COLO829 (cell line): ENCODE measurements at places on chromosomes 4 and X.

- no peak for DNase-seq
Observed at GRCh38 chr4:98261405-98262291, 464 bp downstream of the RAP1GDS1 start.

DNA sequence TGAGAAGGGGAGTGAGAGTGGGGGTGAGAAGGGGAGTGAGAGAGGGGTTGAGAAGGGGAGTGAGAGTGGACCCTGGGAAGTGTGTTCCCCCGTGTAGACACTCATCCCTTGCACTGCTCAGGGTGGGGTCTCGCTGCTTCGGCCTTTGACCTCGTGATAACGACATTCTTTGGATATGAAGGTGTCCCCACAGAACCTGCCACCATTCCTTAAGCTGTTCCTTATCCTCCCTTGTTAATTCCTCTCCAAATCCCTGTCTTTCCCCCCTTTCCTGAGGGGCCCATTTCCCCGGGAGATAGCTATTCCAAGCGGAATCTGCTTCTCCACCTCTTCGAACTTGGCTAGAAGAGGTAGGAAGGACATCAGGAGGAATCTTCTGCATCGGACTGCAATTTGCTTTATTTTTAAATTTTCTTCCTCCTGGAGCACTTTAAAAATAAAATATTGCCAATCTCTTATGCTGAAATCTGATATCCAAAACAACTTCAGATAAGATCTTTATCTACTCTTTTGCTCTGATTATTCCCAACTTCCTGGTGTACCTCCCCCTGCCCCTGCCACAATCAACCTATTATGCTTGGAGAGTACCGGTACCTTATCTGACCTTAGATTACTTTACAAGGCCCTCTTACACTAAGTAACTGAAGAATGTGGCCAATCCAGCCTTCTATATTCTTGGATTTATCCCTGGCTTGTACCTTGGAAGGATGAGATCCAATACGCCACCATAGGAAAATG, 15.6 kb downstream of the TRIML1 start:
- DNase-seq: peak; percentile 77

GRCh38 chrX:153371256-153371655, 29.9 kb downstream of the PNMA6E start:
- no peak for DNase-seq

DNA sequence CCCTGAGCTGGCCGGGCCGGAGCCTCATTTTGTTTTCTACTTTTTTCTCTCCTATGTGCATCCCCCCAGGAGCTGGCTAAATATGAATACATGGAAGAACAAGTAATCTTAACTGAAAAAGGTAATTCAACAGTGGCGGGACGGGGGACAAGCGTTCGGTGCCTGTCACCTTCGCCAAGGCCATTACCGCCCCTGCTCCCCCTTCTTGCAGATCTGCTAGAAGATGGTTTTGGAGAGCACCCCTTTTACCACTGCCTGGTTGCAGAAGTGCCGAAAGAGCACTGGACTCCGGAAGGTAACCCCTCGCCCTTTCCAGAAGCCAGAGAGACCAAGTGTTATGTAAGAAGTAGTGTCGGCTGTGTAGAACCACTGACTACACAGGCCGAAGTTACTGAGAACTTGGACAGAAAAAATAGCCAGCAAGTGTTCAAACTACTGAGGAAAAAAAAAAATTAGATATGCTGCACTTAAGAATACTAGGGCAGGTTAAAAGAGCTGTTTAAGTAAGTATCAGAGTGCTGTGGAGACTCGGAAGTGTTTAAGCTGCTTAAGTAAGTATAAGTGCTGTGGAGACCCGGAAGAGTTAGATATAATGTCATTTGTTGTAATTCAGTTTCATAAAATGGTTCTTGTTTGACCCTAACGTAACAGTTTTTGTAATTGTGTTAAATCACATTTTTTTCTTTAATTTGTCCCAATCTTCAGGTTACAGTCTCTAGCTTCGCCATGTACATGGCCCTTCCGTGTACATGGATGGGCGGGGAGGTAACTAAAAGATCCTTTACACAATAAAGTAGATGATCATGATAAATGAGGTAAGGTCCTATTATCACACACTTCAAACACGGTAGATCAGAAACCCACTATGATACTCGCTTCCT, 856 bp downstream of the SAT1 start:
- DNase-seq: no peak

DNA sequence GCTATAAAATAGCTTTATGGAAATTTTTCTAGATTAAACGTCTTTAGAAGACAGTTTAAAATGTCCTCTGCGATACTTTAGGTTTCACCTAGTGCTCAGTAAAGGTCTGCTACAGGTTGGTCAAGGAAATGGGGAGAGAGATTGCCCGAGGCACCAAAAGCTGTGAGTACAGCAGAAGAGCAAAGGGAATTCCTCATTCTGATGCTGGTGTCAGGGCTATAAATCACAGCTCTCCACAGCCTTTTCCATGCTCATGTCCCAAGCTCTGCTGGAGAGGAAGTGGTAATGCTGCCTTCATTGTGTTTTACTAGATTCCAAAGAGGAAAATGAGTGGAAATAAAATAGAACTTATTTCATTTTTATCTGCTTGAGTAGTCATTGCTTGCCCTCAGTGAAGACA, 2060.4 kb downstream of the ARAP2 start:
- DNase-seq: no peak

- DNase-seq: no peak
Observed at GRCh38 chr4:128519163-128519830, 231.7 kb upstream of the PGRMC2 start.

- no peak for DNase-seq
Observed at GRCh38 chrX:40007756-40008705, 89.7 kb downstream of the BCOR start.
